Caki2 (cell line): ENCODE measurements at places on chromosomes 13 and 19. TPM values are rescaled to one million over a fixed set of nuclear protein-coding genes. Genes with fewer than 3 reads are reported as not detected.

GRCh38 chr13:44523146-44524015 lies 52.7 kb downstream of the TSC22D1 start:
- DNase-seq: peak; percentile 66

GRCh38 chr13:56317841-56318240 lies 822.9 kb upstream of the PRR20A start:
- DNase-seq: no peak

DNA sequence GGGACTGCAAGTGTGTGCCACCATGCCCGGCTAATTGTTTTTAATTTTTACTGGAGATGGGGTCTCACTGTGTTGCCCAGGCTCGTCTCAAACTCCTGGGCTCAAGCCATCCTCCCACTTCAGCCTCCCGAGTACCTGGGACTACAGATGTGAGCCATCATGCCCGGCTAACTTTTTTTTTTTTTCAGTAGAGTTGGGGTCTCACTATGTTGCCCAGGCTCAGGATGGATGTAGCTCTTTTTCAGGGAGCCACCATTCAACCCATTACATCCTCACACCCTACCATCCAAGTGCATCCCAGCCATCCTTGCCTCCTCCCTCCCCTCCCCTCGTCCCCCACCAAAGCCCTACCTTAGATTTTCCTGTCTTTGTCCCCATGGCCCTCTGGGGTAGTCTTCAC lies 14.9 kb downstream of the CELF5 start:
- DNase-seq: no peak

DNA sequence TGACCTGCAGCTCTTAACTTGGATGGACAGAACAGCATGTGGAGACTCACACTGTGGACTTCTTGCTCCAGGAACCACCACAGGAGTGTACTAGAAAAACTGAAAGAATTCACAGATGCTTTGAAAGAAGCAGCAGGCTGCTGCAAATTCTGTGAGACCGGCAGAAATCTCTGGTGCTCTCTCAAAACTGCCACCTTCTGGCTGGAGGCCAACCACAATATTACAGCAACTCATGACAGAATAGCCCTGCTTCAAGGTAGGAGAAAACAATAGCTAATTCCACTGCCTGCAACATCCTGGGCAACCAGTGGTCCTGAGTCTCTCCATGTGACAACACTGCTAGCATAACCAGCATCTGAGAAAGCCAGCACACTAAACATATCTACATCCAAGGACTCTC lies 26.9 kb downstream of the CDK8 start:
- no peak for DNase-seq

DNA sequence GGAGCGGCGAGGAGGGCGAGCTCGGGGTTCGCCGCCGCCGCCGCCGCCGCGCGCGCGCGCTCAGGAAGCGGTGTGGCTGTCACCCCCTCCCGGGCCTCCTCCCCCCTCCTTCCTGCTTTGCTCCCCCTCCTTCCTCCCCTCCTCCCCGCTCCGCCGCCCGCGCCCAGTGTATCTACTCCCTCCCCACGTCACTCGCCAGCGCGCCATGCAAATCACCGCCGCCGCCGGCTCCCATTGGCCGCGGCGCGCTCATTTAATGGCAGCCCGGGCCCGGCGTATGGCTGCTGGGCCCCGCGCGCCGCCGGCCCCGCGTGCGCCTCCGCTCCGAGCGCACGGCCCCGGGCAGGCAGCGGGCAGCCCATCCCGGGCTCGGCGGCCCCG lies 335 bp upstream of the SOX1 start:
- peak; percentile 86 for DNase-seq

- DNase-seq: no peak
These were observed 1.2 kb downstream of the KCNRG start for GRCh38 chr13:50016444-50016843.

GRCh38 chr13:51122868-51123566 lies 11.9 kb upstream of the C13orf42 start:
- DNase-seq: no peak

- no peak for DNase-seq
These were observed 814 bp downstream of the S1PR2 start for GRCh38 chr19:10230173-10230860.

DNA sequence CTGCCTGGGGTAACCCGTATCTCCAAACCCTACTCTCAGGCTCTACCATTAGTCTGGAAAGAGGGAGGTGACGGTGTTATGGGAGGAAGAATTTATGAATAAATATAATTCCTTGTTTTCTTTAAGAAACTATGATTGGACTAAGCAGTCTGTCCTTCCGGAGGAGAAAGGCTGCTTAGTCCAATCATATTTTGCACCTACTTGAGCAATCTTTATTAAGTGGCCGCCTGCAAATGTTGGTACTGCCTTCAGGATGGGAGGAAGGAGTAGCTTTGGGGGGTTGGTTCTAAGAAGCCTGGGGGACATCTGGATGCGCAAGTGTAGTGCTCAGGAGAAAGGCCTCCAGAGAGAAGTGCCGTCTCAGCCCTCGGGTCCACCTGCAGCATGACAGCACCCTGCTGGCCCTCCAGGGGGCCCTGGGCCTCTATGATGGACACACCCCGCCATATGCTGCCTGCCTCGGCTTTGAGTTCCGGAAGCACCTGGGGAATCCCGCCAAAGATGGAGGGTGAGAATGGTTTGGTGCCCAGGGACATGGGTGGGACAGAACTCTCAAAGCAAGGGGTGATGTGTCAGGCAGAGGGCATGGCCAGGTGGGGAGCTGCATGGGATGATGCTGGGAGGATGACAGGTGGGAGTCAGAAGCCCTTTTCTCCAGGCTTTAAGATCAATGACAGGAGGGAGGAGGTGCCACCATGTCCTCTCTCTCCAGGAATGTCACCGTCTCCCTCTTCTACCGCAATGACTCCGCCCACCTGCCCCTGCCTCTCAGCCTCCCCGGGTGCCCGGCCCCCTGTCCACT lies 4.1 kb downstream of the ACP4 start:
- DNase-seq: no peak

GRCh38 chr13:68056816-68057710 lies 826.9 kb upstream of the PCDH9 start:
- peak; percentile 51 for DNase-seq

GRCh38 chr19:924553-925086 lies 1.2 kb upstream of the ARID3A start:
- DNase-seq: no peak

DNA sequence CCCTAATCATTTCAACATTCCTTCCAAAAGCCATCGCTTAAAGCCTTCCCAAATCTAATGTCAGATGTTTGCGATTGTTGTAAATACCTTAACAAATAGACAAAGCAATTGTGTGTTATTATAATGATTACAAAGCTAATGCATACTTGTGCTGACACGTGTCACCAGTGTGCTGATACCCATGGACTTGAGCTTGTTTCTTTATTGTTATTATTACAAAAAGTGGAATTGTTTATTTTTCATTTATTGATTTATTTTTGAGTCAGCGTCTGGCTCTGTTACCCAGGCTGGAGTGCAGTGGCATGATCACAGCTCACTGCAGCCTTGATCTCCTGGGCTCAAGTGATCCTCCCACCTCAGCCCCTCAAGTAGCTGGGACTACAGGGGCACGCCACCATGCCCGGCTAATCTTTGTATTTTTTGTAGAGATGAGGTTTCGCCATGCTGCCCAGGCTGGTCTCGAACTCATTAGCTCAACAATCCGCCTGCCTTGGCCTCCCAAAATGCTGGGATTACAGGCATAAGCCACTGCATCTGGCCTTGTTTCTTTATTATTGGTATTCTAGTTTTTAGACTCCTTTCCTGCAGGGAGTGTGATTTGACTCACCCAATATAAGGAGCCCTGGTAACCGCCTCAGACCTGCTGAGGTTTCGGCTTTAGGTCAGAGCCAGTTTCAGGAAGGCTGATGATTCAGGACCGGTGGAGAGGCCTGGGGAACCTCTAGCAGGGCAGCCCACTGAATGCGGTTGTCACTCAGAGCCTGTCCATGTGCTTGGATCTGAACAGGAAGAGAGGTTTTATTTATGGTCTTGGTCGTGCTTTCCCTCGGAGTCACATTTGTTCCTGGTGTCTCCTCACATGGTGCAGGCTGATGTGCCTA lies 2.1 kb upstream of the FBXO17 start:
- no peak for DNase-seq

DNA sequence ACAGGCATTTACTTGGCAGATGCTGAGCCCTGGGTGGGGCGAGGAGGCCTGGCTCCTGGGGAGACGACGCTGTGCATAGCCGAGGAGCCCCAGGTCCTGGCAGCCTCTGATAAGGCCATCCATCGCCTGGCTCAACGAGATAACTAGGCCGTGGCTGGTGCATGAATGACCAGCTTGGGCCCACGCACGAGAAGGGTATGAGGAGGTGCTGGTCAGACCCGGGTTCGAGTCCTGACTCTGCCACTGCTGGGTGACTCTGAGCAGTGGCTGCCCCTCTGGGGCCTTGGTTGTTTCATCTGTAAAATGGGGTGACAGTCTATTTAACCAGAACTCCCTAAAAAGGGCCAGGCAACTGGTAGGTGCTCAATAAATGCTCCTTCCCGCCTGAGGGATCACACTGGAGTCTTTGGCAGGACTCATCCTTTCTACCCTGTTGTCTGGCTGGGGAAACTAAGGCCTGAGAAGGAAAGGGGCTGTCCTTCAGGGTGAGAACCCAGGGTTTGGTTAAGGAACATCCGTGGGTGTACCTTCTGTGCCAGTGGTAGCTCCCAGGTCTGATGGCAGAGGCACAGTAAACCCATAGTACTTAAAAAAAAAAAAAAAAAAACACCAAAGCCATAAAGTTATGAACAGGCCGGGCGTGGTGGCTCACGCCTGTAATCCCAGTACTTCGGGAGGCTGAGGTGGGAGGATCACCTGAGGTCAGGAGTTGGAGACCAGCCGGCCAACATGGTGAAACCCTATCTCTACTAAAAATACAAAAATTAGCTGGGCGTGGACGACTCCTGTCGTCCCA lies 8.1 kb upstream of the ARRDC2 start:
- peak; percentile 30 for DNase-seq

DNA sequence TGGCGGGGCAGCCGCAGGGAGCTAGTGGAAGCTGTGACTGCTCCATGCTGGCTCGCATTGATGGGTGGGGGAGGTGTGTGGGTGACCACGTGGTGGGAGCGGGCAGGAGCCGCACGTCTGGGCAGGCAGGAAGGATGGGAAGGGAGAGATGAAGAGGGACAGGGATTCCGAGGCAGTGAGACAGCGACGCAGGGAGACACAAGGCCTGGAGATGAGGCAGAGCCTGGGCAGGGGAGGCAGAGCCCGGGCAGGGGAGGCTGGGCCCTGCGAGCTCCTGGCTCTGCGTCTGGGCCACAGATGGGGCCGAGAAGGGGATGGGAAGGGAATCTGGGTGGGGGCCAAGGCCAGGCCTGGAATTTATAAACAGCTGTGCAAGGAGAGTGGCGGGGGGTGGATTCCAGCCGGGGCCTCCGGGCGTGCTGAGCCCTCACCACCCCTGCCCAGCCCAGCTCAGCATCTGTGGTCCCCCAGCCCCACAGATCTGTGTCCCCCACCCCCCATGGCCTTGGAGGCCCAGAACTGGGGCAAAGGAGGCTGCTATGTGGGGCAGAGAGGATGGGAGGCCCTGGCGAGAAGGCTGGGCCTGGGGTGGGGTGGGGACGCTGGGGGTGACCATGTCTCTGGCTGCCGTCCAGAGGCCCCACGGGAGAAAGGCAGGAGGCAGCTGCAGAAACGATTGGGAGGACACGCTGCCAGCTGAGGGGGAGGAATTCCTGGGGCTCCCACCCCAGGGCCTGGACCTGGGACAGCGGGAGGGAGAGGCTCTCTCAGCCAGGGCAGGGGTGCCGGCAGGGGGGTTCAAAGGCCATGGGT lies 6.0 kb downstream of the EHD2 start:
- peak; percentile 64 for DNase-seq

- no peak for DNase-seq
These were observed 11.7 kb upstream of the RBM26 start for GRCh38 chr13:79417741-79418140.

DNA sequence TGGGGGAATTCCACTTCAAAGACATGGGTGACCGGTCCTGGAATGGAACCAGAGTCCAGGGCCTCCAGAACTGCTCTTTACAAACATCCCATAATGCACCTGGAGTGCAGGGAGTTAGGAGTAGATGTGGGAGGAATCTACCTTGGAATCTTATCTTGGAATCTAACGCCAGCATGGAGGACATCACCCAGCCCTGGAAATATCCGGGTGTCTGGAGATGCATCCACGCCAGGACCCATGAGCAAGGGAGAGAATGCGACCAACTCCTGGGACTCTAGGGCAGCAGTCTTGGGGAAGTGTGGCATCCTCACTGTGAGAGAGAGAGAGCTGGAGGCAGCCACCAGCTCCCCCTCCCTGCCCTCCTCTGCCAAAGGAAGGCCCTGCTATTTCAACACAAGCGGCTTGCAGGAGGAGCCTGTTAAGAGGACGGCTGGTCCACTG lies 211.8 kb downstream of the UQCRFS1 start:
- DNase-seq: peak; percentile 57

GRCh38 chr19:10836479-10837330 lies 693 bp upstream of the TMED1 start:
- DNase-seq: peak; percentile 98

DNA sequence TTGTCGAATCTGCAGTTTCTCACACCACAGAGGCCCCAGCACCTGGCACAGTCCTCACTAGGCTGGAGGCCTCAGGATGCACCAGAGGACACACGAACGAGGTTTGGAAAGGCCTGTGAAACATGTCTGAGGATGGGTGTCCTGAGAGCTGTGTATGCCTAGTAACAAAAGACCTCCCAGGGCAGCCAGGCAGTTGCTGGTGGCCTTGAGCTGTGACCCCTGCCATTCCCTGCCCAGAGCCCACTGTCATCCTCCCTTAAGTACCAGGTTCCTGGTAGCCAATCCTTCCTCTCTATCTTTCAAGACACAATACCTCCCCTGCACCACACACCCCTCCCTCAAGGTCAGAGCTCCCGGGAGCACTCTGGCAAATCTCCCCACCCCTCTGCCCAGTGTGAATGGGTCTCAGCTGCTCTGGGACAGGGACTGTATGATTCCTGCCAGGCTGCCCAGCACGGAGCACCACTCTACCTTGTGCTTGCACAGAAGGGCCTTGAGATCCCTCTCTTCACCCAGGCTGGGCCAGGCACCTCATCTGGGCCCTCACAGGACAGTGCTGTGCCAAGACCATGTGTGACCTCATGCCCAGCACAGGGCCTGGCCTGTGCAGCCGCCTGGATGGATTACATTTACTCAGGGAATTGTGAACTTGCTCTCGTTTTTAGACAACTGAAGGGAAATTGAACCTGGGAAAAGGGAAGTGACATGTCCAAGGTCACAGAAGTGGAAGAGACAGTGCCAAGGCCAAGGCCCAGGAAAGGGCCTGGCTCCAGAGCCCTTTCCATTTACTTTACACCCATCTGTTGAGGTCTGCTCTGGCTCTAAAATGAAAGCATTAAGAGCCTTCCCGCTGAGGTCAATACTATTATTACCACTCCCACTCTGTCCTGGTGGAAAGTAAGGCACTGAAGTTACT lies 2.2 kb downstream of the ZNF787 start:
- no peak for DNase-seq

The TEX26 gene
- total RNA-seq: not detected in 2 replicates

The ACER1 gene
- not detected in 2 replicates for total RNA-seq

The RNF225 gene
- total RNA-seq: not detected in 2 replicates

The FFAR3 gene
- not detected in 2 replicates for total RNA-seq

The GRIN2D gene
- 0.34 TPM in 1 of 2 replicates, not detected in the other for total RNA-seq

The FXYD1 gene
- total RNA-seq: not detected in 2 replicates

The DCT gene
- total RNA-seq: 0.17 and 0.23 TPM in 2 replicates
